ENCODE measurements at places on chromosomes 1 and 21.

GRCh38 chr1:115953180-115953579 is 23.1 kb upstream of the SLC22A15 start:
- DNase-seq: no peak

- no peak for DNase-seq
Observed at GRCh38 chr1:19344372-19344810, 32.3 kb downstream of the SLC66A1 start.

DNA sequence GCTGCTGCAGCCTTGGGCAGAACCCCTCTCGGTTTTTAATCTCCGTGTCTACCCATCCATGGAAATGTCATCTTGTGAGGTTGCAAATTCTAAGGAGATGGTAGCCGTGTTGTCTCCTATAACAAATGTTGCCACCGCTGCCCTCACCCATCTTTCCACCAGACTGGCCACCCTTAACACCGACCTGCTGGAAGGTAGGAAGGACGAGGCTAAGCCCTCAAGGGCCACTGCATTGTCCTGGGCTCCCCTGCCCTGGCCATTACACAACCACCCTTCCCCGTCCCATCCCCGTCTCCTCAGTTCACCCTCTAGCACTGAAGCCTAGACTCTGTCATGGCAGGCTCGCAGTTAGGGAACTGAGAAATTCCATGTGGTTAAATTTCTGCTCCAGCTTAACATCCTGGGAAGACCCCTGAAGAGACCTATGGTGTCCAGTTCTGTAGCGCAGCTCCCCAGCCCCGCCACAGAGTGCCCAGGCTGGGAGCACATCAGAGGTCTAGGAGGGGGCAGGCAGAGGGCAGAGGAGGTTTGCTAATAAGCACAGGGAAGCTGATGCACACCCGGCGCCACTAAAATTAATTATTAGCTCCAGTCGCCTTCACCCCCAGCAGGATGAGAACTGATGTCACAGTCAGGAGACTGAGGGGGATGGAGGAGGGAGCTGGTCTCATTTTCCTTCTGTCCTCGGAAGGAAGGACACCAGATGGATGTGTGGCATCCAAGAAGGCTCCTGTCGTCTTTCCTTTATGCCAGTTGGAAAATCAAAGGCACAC is 38.3 kb downstream of the STUM start:
- no peak for DNase-seq

GRCh38 chr1:161267321-161267720 is 8.8 kb downstream of the PCP4L1 start:
- DNase-seq: no peak

- DNase-seq: no peak
Observed at GRCh38 chr21:25811186-25811585, 76.4 kb downstream of the GABPA start.

- DNase-seq: no peak
Observed at GRCh38 chr1:153791648-153792253, 16.5 kb downstream of the SLC27A3 start.

DNA sequence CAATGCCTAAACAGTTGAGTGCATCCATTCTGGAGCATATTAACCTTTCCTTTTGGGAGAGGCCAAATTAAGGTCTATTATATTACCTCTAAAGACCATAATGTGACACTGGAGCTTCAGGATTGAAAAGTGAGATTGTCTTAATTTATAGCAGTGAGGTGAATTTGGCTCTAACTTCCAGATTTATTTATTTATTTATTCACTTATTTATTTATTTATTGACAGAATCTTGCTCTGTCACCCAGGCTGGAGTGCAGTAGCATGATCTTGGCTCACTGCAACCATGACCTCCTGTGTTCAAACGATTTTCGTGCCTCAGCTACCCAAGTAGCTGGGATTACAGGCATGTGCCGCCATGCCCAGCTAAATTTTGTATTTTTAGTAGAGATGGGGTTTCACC is 19.1 kb downstream of the ZCCHC17 start:
- no peak for DNase-seq

DNA sequence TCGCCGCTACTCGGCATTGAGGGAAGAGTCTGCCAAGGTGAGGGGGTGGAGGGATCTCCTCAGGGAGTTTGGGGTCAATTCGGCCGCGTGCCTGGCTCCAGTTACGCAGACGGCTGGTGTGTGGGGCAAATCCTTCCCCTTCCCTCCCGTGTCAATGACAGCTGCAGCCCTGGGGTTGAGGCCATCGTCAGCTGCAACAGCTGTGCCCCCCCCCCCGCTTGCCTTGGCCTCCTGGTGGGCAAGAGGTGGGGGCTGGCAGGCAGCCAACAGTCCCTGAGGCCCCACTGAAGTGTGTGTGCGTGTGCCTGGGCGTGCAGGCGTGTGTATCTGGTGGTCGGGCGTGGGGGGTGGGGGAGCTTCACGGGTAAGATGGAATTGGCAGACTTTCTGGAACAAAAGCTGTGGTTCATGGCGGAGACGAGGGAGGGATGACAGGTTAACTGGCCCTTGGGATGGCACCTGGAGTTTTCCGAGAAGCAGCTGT is 25.6 kb downstream of the PPFIA4 start:
- no peak for DNase-seq

GRCh38 chr1:109084563-109085517 is 5.7 kb upstream of the TMEM167B start:
- DNase-seq: no peak

- no peak for DNase-seq
Observed at GRCh38 chr1:16026723-16027484, 5.1 kb downstream of the CLCNKA start.

- DNase-seq: no peak
Observed at GRCh38 chr1:81617308-81617967, 183.3 kb upstream of the ADGRL2 start.

DNA sequence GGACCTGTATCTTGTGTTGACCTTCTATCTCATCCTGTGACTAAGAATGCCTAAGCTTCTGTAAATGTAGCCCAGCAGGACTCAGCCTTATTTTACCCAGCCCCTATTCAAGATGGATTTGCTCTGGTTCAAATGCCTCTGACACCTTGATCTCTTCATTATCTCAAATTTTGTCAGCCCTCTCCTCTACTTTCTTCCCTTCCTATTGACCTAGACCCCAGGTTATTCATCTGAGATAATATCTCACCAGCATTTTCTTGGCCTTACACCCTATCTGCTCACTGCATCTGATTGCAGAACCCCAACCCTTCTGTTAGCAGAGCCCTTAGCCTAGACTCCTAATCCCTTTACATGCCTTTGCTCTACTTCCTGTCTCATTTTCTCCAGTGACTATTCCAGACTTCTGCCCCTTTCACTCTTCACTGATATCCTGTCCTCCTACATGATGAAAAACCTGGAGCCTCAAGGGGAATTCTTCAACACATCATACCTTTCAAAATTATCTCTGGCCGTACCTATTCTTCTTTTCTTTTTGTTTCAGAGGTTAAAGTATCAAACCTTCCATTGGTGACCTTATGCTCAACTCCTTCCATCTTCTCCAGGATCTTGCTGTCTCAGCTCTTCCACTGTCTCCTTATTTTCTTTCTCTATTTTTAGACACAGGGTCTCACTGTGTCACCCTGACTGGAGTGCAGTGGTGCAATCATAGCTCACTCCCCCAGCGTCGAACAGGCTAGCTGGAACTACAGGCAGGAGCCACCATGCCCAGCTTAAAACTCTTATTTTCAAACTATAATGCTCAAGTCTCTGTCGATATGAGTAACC is 44.9 kb downstream of the WDR64 start:
- no peak for DNase-seq

DNA sequence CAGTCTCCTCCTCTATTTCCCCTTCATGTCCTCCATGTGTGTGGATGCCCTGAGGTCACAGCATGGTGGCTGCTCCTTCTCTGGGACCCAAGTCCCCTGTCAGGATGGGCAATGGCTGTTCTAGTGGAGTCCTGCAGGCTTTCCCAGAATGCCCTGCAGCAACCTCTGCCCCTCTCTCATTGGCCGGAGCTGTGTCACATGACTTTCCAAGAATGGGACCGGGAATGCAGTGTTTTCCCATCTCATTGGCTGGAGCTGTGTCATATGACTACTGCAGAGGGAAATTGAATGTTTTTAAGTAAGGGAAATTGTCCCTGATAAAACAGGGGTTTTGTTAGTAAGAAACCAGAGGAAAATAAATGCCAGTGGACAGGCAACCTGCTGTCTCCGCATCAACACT is 365.9 kb downstream of the PTPRU start:
- no peak for DNase-seq

DNA sequence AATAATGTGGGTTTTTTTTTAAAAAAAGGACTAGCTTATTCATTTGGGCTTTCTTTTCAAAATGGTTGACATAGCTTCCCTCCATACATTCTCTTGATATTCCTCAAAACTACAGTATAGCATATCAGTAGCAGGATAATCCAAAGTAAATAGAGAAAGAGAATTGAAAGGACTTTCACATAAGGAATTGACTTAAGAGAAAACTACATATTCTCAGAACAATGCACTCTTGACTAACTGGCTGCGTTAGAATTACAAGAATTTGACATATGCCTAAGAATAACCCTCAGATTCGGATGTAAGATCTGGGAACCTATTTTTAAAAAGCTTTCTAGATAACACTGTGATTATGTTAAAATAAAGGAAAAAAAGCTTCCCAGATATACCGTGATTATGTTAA is 3.1 kb downstream of the PRKAB2 start:
- no peak for DNase-seq

GRCh38 chr1:77398152-77398551 is 116.3 kb downstream of the AK5 start:
- DNase-seq: no peak

GRCh38 chr21:27674041-27674615 is 707.2 kb upstream of the ADAMTS5 start:
- DNase-seq: no peak

DNA sequence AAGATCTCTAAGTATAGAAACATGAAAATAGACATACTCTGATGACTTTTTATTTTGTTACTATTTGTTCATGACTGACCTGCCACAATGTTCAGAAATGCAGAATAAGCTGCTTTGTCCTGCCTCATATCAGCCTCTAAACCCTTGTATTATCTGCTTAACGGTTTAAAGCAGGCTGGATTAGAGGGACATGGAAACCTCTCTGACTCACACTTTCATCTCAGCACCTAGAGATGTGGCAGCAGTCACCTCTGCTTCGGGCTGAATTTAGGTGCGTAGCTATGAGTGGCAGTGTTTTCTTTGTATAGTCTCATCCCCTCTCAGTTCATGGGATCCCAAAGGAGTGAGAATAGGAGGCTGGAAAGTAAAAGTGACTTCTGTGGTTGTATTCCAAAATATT is 255.4 kb downstream of the RGS7 start:
- DNase-seq: no peak

DNA sequence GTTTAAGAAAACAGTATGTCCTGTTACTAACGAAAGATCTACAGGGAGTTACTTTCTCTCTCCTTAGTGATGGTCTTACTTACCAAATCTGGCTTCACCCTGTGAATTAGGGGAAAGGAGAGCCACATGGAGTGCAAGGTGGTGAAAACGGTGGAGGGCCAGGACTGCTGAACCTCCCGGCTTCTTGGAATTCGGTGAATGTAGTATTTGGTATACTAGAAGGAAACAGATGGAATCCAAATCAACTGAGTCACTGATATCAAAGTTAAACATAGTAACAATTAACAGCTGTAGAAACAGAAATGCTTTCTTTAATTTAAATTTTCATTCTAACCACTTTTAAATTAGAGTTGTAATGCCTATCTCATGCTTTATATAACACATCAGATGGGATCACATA is 45.7 kb downstream of the ALG14 start:
- no peak for DNase-seq

GRCh38 chr1:23527366-23527765 is 3.7 kb downstream of the E2F2 start:
- no peak for DNase-seq

GRCh38 chr1:4605158-4605557 is 49.3 kb upstream of the AJAP1 start:
- no peak for DNase-seq

GRCh38 chr21:39057121-39057520 is 126.1 kb downstream of the PSMG1 start:
- no peak for DNase-seq

- DNase-seq: no peak
Observed at GRCh38 chr1:193210996-193211395, 24.6 kb upstream of the B3GALT2 start.

- DNase-seq: peak; percentile 28
Observed at GRCh38 chr1:71047635-71048607, at the start of gene PTGER3. PTGER3 (minus strand) TSS chr1:71047816; CDS start chr1:71047577, 239 bp downstream.

- no peak for DNase-seq
Observed at GRCh38 chr1:39826583-39826982, 37.9 kb upstream of the BMP8B start.

- no peak for DNase-seq
Observed at GRCh38 chr1:174841747-174842146, 158.0 kb upstream of the CACYBP start.

- DNase-seq: no peak
Observed at GRCh38 chr1:40825435-40825788, 36.8 kb downstream of the CITED4 start.

GRCh38 chr1:65431111-65431705 is 10.7 kb downstream of the LEPR start:
- DNase-seq: no peak

GRCh38 chr1:21852282-21853130 is 40.4 kb downstream of the LDLRAD2 start:
- DNase-seq: no peak

GRCh38 chr1:2406451-2407041 is 5.8 kb downstream of the PEX10 start:
- DNase-seq: no peak

DNA sequence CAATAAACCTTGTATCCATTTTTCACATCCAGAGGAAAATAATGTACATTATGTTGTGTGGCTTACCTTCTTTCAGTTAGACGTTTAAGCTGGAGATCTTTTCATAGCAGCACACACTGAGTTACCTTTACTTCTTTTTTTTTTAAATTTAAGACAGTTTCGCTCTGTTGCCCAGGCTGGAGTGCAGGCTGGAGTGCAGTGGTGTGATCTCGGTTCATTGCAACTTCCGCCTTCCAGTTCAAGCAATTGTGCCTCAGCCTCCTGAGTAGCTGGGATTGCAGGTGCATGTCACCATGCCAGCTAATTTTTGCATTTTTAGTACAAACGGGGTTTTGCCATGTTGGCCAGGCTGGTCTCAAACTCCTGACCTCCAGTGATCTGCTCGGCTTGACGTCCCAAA is 7.4 kb upstream of the CAMTA1 start:
- no peak for DNase-seq

- DNase-seq: no peak
Observed at GRCh38 chr1:204072931-204073836, at the start of gene SOX13. SOX13 (plus strand) TSS chr1:204073115; CDS start chr1:204112916, 39,801 bp downstream.

GRCh38 chr1:206856674-206857464 is 8.6 kb upstream of the IL20 start:
- DNase-seq: no peak

GRCh38 chr1:206772243-206772937 is at the start of gene IL10:
IL10 (minus strand) TSS chr1:206772494; CDS start chr1:206772435, 59 bp downstream.
- no peak for DNase-seq

- DNase-seq: no peak
Observed at GRCh38 chr21:35470522-35470921, 421.4 kb upstream of the RUNX1 start.

All from activated CD8-positive, alpha-beta memory T cell treated with anti-CD3 and anti-CD28 coated beads for 1 hour (primary cell).